ENCODE measurements at places on chromosomes 3 and 15.

GRCh38 chr3:173584093-173584837 is 186.7 kb downstream of the NLGN1 start:
- no peak for DNase-seq

DNA sequence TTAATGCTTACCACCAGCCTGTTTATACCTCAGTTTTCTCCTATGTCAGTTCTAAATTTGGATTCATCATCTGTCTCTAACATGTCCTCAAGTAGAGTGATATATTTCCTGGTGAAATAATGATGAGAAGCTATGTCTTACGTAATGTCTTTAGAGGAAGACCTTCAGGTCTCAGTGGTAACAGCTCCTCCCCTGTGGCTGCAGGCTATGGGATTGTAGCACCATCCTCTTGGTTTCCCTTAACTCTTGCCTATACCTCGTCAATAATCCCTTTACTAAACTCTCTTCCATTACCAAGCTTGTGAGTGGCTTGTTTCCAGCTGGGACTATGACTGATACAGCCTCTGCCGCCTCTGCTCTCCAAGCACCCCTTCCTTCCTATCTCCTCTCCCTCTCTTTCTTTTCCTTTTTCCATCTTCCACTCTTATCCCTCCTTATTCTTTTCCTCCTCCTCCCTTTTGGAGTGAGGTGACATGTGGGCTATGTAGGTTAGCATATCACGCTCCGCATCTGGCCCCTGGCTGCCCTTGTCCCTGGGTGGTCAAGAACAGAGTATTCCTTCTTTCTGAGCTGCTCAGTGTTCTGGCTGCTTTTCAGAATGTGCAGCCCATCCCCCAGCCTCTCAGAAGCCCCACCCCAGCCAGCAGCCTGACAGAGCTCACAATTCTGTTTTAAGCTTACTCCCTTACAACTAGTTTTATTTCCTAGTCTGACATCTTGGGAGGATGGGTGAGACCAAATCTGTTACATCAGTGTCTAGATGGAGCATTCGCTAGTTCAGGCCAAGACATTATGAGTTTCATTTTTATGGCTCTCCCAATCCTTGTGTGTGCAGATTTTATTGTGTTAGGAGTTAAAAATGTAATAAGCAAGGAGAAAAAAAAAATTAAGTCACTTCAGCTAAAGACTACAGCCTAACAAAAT is 75.0 kb upstream of the RNU6-1 start:
- no peak for DNase-seq

DNA sequence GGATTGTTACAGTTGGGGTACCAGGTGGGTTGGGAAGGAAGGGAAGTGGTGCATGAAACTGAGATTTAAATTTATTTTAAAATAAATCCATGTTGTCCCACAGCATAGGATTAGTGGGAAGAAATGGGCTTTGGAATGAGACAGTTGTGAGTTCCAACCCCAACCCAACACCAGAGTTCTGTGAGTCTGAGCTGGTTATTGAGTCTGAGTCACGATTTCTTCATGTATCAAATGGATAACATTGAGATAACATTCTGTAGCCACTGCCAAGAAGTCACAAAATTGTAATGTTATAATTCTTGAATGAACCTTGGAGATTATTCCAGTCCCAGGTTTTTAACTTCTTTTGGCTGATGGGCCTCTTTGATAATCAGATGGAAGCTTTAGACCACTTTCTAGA is 13.7 kb downstream of the IFT122 start:
- DNase-seq, result no peak

DNA sequence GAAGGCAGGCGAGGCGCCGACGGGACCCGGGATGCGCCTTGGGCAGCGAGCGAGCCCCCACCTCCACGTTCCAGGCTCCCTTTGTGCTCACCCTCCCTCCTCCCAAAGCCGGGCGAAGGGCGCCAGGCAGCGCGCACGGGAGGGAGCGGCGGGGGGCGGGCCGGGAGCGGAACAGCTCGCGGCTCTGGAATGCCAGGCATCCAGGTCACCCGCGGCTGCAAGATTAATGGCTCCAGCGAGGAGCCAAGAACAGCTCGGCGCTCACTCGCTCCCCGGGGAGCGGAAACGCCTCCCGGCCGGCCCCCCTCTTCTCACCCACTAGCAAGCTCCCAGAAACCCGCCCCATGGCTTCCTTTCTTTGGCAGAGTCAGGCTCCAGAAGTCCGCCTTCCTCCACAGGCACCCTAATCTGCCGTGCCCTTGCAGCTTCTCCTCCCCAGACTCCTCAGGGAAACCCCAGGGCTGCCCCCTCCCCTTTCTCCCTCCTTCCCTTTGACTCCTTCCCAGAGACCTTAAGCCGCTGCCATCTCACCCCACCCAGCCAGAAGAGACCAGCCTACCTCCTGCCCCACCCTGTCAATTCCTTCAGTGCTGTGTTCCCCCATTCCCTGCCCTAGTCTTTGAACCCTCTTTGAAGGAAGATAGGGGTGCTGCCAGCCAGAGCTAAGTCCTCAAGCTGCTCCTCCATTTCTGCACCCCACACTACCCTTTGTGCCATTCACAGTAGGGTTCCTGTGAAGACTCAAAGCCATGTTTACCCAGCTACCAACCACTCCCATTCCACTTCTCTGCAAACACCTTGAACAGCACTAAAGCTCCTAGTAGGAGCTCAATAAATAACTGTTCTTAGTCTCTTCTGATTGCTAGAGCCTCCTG is 9.9 kb downstream of the AMOTL2 start:
- DNase-seq, result no peak

DNA sequence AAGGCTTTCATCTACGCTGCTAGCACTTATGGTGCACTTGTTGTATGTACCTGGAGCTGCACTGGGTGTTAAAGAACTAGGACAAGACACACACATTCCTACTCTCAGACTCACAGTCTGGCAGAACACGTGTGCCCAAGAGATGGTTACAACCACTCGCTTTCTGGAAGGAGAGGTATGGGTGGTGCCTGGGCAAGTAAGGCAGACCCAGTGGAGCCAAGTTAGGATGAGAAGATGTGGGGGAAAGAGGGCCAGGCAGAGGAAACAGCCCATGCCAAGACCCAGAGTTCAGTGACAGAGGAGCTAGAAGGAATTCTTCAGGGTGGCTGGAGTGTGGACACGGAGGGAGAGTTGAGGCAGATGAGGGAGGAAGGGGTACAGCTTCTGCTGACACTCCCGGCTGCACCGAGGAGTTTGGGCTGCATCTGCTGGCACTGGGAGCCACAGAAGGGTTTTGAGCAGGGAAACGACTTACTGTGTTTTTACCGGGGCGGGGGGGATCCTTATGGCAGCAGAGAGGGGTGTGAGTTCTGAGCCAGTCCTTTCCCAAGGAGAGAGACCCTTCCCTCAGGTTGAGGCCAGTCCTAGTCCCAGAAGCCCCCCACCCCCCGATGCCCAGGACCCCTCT is 59.0 kb downstream of the GRIP2 start:
- DNase-seq, result no peak

- DNase-seq, result no peak
These were observed 82.4 kb upstream of the RASGRF1 start for GRCh38 chr15:79172801-79173460.

DNA sequence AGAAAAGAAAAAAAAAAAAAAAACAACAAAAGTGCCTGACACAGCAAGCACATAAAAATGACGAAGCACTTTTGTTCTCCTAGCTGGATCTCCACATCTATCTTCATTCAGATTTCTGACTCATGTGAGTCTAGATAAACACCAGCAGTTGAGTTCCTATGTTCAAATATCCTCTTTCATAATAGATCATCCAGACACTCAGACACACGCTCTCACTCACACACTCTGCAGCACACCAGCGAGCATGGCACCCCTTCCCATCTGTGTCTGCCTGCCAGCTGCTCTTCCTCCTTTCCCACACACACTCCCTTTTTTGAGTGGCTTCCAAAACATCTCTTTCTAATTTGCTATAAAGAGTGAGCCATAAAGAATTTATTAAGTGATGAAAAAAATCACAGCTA is 19.8 kb upstream of the CELF6 start:
- DNase-seq, result no peak

DNA sequence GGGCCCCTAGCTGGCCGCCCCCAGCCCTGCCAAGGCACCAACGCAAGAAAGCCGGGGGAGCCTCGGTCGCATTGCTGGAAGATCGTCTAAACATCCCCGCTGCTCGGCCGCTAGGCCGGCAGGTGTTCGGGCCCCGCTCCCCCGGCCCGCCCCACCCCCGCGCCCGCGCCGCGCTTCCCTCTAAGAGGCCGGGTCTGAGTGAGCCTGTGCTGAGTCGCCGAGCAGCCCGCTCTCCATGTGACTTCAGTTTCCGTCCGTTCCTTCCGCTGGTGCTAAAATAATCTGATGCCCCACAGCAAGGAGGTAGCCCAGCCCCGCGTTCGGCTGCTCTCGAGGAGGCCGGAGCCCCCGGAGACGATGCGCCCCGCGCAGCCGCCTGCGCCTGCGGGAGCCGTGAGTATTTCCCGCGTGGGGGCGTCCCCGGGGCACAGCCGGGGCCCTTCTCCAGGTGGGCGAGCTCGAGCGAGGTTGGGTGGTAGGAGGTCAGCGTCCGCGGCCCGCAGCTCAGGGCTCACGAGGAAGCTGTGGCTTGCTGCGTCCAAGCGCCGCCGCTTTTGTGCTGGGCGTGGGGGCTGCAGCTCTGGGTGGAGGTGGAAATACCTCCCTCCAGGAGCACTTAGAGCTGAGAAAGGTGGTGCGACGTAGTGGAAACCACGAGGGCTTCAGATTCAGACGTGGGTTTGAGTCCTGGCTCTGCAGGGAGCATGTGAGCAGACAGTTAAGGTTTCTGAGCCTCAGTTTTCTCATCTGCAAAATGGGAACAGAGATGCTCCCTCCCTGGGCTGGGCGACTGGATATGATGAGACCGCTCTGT is at the start of gene NRROS:
NRROS (plus strand) TSS at position 212 of the 814 bp plus-strand sequence. CDS start 14,846 bp downstream, outside the sequence.
- peak; percentile 73 for DNase-seq

DNA sequence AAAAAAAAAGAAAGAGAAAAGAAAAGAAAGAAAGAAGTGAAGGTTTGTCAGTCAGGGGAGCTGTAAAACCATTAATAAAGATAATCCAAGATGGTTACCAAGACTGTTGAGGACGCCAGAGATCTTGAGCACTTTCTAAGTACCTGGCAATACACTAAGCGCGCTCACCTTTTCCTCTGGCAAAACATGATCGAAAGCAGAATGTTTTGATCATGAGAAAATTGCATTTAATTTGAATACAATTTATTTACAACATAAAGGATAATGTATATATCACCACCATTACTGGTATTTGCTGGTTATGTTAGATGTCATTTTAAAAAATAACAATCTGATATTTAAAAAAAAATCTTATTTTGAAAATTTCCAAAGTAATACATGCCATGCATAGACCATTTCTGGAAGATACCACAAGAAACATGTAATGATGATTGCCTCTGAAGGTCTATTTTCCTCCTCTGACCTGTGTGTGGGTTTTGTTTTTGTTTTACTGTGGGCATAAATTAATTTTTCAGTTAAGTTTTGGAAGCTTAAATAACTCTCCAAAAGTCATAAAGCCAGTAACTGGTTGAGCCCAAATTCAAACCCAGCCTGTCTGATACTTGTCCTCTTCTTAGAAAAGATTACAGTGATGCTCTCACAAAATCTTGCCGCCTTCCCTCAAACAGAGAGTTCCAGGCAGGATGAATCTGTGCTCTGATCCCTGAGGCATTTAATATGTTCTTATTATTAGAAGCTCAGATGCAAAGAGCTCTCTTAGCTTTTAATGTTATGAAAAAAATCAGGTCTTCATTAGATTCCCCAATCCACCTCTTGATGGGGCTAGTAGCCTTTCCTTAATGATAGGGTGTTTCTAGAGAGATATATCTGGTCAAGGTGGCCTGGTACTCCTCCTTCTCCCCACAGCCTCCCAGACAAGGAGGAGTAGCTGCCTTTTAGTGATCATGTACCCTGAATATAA is 2.0 kb downstream of the B2M start:
- no peak for DNase-seq

- no peak for DNase-seq
These were observed 36.2 kb downstream of the ILDR1 start for GRCh38 chr3:121985846-121986245.

- no peak for DNase-seq
These were observed 51.8 kb downstream of the MITF start for GRCh38 chr3:69791106-69791505.

GRCh38 chr3:43966126-43966525 is 275.4 kb downstream of the ABHD5 start:
- no peak for DNase-seq

DNA sequence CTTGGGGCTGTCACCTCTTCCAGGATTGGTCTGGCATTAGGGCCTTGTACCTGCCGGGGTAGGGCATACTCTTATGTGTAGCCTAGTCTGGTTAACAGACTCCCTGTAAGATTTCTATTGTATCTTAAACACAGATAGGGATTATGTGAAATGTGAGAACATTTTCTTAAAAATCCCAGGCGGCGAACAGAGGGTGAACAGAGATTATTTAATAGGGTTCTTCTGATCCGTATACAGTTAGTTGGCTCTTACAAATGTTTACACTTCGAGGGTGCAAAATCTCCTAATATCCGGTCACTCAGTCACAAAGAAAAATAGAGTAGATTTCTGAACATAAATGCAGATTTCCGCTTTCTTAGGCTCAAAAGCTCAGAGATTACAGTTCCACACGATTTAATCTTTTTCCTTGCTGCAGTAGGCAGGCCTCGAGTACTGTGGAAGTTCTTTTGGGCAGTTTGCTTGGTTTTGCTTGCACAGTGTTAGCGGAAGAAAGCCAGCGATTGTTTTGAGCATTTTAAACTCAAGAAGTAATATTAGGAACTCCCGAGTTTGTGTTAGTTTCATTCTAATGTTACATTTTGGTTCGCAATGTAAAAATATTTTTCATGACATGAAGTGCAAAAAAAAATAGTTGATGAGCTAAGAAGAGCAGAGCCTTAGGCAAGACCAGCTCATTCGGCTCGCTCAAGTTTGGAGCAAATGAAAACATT is 993 bp downstream of the PLCL2 start:
- no peak for DNase-seq

Measured in stimulated activated CD4-positive, alpha-beta T cell treated with anti-CD3 and anti-CD28 coated beads, Interleukin-1b, Interleukin-23, amount 100 ng/mL, for 48 hours (primary cell).